ENCODE measurements at places on chromosomes 3 and 15.

- DNase-seq = no peak
These were observed 9.3 kb downstream of the SECISBP2L start for GRCh38 chr15:49036650-49037545.

GRCh38 chr3:100737334-100737733 is 28.0 kb downstream of the TFG start:
- no peak for DNase-seq

- DNase-seq = no peak
These were observed 74.7 kb downstream of the ZNF148 start for GRCh38 chr3:125300416-125300815.

DNA sequence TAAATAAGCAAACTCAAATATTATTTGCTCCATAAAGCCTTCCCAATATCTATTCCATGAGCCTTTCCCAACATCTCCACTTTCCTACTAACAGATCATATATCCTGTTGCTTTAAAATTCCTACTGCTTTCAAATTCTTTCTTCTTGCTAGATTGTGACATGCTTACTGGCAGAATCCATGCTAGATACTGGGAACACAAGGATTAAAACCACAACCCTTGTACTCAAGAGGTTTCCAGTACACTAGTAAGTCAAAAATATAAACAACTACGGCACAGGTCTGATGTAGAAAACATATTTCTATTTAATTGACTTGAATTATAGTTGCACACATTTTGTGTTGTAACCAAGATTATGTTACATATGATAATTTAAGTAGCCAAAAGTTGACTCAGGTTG is 275.0 kb downstream of the ZBTB20 start:
- DNase-seq = no peak

DNA sequence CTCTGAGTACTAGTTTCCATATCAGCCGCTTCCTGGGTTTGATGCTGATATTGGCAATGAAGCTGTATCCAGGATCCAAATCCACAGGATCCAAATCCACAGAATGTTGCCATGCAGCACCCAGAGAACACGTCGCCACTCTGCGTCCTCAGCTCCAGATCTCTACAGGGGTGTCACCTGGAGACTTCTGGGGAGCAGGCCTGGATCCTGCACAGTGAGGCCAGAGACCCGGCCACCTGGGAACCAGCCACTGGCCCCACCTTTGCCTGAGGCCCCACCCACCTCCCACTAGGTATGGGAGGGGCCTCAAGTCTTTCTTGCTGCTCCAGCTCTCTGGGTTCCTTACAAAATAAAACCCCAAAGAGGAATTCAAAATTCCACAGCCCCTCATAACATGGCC is 123.9 kb downstream of the LRRK1 start:
- no peak for DNase-seq

DNA sequence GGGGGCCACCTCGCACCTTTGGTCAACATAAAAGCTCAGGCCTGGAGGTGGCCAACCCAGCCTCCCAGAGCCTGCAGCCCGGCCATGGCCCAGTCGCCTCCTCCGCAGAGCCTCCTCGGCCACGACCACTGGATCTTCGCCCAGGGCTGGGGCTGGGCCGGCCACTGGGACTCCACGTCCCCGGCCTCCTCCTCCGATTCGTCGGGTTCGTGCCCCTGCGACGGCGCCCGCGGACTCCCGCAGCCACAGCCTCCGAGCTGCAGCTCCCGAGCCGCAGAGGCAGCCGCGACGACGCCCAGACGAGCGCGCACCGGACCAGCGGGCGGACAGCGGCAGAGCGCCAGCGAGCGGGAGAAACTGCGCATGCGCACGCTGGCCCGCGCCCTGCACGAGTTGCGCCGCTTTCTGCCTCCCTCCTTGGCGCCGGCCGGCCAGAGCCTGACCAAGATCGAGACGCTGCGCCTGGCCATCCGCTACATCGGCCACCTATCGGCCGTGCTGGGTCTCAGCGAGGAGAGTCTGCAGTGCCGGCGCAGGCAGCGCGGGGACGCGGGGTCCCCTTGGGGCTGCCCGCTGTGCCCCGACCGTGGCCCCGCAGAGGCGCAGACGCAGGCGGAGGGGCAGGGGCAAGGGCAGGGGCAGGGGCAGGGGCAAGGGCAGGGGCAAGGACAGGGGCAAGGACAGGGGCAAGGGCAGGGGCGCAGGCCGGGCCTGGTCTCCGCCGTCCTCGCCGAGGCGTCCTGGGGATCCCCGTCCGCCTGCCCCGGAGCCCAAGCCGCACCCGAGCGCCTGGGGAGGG is at the start of gene MESP2:
Gene MESP2 (plus strand): TSS at position 59 of the 799 bp plus-strand sequence. CDS start 26 bp downstream, at position 85.
- no peak for DNase-seq

DNA sequence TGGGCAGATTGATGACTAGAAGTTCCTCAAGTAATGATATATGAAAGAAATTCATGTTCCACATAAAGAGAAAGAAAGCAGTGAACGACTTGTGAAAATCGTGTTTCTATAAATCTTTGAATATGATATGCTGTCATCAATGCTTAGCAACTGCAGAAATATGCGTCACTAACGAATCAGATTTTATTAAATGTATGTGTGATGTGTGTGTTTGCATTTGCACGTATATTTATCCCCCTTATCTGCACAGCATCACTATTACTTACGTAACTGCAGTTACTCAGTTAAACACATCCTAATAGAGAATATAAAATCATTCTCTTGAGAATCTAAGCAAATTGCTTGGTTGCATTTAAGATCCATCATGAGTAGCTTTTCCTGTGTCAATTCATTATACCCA is 468.6 kb downstream of the FGF12 start:
- no peak for DNase-seq

- no peak for DNase-seq
These were observed 51.4 kb upstream of the GK5 start for GRCh38 chr3:142276781-142277180.

DNA sequence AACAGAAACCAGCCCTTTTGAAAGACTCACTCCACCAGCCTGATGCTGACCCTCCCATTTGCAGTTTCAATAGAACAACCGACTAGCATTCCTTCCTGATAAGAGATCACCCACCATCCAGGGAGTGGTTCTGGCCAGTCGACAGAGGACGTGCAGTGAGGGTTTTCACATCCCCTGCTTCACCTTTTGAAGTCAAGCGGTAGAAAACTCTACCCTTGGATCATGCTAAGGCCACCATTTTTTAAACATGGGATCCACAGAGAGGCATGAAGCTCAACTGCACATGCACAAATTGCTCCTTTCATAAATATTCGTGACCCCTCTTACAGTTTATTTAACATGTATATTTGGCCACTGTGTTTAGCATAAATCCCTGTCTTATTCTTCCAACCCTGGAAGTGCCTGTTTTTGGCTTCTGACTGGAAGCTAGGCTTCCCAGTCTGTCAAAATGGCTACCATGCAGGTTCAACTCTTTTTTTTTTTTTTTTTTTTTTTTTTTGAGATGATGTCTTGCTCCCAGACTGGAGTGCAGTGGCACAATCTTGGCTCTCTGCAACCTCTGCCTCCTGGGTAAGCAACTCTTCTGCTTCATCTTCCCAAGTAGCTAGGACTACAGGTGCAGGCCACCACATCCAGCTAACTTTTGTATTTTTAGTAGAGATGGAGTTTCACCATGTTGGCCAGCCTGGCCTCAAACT is 1.0 kb upstream of the THUMPD3 start:
- no peak for DNase-seq

- no peak for DNase-seq
These were observed 352.7 kb downstream of the TIGIT start for GRCh38 chr3:114646526-114646925.

- DNase-seq = no peak
These were observed 62.2 kb upstream of the MRPS22 start for GRCh38 chr3:139281522-139282196.

DNA sequence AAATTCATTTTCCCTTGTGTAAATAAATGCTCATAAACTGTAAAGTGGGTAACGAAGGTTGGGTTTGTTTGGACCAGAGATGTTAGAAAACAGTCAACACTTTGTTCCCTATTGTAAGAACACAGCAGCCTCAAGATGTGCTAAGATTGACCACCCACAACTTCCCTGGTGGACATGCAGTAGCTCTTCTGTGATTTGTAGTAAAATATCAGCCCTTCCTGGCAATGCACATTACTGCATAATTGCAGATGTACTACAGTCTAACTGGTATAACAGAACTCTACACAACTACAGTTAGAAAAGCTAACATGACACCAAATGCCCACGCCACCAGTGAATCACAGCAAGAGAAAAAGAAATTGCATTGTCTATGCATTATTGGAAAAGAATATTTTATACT is 129.4 kb downstream of the FGF12 start:
- no peak for DNase-seq

GRCh38 chr3:147872568-147872967 is 463.4 kb downstream of the ZIC1 start:
- DNase-seq = no peak

DNA sequence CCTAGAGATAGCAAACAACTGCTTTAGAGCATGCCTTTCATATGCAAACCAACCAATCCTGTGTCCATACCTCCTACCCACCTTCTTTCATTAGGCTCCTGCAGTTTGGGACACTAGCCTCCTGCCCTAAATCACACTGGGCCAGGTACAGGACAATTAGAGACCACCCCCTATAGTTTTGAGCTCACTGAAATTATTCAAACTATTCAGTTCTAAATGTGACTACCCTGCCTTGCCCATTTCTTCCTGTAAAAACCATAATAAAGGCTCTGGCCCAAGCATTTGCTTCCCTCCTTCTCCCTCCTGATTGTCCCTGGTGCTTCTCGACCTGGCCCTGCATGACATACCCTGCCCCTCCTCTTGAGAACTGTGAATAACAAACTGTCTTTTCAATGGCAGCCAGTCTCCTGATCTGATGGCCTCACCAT is 31.4 kb upstream of the LRIG1 start:
- DNase-seq = no peak

GRCh38 chr3:41044523-41044922 is 154.8 kb upstream of the CTNNB1 start:
- DNase-seq = no peak

DNA sequence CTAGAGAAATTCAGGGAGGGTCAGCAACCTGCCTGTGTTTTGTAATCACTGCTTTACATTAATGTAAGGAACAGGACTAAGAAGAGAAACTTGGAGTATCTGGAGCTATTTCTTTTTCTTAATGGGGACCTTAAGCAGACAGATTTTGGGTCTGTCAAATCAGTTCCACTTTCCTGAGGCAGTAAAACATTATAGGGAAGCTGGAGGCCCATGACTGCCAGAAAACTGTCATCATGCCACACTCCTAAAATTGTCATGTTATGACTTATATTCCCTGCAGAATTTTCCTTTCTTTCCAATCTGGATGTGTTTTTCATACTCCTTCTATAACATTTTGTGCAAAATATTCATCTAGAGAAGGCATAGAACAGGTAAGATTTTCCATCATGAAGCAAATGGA is 28.8 kb downstream of the DGKG start:
- no peak for DNase-seq

- no peak for DNase-seq
These were observed 313.6 kb downstream of the FOXP1 start for GRCh38 chr3:71269906-71270305.

- no peak for DNase-seq
These were observed 17.3 kb downstream of the FGD5 start for GRCh38 chr3:14836049-14836468.

DNA sequence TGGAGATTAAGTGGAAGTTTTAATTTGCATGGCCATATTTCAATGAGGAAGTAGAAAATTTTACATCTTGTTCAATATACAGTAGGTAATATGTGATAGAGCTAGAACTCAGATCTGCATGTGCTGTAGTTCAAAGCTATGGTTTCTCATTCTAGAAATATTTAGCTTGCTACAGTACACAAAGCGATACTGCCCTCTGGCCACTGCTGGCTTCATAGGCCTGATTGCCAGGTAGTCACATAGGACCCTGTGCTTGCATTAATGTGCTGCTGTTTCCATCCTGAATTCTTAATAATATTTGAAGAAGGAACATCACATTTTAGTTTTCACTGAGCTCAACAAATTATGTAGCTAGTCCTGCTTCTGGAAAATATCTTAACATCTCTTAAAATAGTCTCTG is 87.0 kb downstream of the PLSCR2 start:
- DNase-seq = no peak

GRCh38 chr3:33439546-33440327 is 468 bp downstream of the UBP1 start:
- DNase-seq = peak; percentile 18

- no peak for DNase-seq
These were observed 136.7 kb upstream of the VEPH1 start for GRCh38 chr3:157639756-157640426.

DNA sequence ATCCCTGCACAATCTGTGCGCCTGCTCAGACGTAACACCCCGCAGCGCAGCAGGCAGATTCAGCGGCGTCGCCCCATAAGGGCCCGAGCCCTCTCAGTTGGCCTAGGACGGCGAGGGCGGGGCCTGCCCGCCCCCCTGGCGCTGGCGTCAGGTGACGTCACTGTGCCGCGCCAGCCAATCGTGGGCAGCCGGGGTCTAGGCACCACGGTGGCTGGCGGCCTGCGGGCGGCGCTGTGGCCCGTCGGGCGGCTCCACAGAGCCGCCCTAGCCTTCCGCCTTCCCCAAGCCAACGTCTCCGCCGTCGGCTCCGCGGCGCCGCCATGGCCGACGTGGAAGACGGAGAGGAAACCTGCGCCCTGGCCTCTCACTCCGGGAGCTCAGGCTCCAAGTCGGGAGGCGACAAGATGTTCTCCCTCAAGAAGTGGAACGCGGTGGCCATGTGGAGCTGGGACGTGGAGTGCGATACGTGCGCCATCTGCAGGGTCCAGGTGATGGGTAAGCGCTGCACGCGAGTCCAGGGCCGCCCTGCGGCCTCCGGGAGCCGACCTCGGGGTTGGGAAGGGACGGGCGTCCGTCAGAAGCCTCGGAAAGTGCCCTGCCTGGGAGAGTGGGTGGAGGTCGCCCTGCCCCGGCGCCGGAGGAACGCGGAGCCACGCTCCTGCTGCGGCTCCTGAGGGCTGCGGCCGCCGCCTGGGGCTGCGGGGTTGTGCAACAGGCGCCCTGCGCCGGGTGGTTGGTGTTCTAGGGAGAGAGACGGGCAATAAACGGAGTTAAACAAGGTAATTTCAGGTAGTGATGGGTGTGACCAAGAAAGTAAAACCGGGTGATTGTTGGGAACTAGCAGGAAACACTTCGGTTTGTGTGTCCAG is at the start of gene RNF7:
Gene RNF7 (plus strand): TSS at position 277 of the 869 bp plus-strand sequence. CDS start 44 bp downstream, at position 321.
- DNase-seq = peak; percentile 90

DNA sequence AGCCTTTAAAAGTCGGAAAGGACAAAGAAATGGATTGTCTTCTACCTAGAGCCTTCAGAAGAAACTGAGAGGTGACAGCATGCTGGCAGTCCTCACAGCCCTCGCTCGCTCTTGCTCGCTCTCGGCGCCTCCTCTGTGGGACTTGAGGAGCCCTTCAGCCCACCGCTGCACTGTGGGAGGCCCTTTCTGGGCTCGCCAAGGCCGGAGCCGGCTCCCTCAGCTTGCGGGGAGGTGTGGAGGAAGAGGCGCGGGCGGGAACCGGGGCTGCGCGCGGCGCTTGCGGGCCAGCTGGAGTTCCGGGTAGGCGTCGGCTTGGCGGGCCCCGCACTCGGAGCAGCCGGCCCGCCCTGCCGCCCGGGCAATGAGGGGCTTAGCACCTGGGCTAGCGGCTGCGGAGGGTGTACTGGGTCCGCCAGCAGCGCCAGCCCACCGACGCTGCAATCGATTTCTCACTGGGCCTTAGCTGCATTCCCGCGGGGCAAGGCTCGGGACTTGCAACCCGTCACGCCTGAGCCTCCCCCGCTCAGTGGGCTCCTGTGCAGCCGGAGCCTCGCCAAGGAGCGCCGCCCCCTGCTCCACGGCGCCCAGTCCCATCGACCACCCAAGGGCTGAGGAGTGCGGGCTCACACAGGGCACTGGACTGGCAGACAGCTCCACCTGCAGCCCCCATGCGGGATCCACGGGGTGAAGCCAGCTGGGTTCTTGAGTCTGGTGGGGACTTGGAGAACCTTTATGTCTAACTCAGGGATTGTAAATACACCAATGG is 953.8 kb upstream of the GBE1 start:
- DNase-seq = no peak
